ENCODE measurements at places on chromosomes 4 and X. TPM values are rescaled to one million over a fixed set of nuclear protein-coding genes. Genes with fewer than 3 reads are reported as not detected.

ADH1C gene
- total RNA-seq, result 5.9 TPM

- DNase-seq, result no peak
These were observed 2.9 kb upstream of the EIF1AX start for GRCh38 chrX:20144491-20144890.

DNA sequence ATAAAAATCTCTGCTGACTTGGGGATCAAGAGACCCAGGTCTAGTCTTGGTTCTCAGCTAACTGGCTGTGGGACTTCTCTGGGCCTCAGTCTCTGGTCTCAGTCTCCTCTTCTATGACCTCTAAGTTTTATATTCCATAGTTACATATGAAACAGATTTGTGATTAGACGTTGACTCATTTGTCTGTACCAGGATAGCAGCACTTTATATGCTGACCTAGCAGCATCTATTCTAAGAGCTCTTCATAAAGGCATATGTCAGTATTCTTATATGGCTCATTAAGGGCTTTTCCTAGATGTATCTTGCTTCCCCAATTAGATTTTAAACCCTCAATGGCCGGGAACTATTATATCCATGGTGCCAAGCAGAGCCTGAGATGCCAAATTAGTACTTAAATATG, 12.7 kb downstream of the GRPR start:
- no peak for DNase-seq

- peak; percentile 74 for DNase-seq
These were observed 30.4 kb downstream of the NHS start for GRCh38 chrX:17405225-17405969.

IL13RA2 gene
- not detected for total RNA-seq
